ENCODE measurements at places on chromosomes 2 and 18. TPM values are rescaled to one million over a fixed set of nuclear protein-coding genes. Genes with fewer than 3 reads are reported as not detected.

- DNase-seq: no peak
Observed at GRCh38 chr18:36833120-36833519, 4.2 kb downstream of the KIAA1328 start.

DNA sequence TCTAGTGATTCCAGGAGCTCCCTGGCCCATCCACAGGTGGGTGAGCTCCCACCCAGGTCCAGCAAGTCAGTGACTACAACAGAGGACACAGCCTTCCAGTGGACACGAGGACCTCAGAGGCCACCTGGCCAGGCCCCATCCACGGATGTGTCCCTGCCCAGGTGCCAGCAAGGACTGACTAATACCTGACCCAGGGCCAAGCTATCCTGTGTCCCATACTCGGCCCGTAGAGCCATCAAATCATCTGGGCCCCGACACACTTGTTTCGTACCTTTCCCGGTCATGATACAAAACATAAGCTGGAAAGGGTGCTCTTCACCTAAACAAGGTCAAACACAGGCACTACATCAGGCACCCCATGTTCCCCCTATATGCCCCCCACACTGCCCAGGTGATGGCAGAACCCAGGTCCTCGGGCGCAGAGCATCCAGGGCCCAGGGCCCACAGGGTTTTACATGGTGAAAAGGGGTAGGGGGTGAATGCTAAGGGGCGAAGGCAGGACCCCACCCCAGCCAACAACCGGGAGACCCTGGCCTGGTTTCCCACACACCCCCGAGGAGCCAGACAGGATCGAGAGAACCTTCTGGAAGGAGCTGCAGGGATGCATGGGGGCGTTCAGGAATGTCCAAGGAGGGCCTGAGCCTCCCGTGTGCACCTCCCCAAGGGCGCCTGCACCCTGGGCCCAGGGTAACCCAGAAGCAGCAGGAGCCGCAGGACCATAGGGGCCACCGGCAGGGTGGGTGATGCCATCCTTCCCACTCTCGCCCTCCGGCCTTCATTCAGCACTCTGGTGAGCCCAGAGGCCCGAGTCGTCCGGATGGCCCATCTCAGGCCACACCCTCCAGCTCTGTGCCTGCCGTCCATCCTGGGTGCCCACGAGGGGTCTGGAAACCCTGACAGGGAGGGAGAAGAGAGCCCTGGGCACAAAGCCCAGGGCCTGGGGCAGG lies 94.3 kb downstream of the HDAC4 start:
- DNase-seq: no peak

- no peak for DNase-seq
Observed at GRCh38 chr2:33457556-33458247, 18.7 kb upstream of the RASGRP3 start.

- DNase-seq: no peak
Observed at GRCh38 chr2:238994876-238995275, 147.0 kb downstream of the TWIST2 start.

IL36G gene
- not detected for total RNA-seq

CNNM4 gene
- total RNA-seq: 7.2 TPM

GRCh38 chr2:37721201-37721560 lies 49.7 kb upstream of the CDC42EP3 start:
- no peak for DNase-seq

DNA sequence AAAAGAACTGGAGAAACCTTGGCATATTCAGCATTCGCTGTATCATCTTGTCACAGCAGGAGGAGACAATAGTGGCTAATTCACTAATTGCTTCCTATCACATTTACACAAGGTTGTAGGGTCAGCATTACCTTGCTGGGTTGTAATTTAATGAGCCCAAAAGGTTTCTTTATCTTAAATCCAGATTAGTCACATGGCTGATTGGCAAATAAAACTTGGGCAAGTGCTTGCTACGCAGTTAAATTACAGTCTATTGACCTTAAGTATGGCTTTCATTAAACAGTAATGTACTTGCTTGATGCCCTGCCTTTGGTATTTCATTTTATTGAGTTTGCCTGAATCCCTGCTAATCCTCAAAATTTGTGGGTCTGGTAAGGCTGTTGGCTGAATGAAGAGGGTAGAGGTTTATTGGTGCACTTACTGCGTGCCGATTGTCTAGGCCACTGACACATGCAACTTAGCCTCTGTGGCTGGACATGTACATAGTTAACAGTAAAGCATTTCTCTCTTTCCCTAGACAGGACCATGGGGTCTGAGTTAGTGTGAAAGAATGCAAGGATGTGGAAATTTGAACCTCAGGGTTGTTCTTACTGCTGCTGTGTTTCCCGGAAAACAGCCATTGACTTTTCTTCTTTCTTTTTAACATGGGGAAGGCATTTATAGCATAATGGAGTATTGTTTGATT lies 34.3 kb downstream of the FMNL2 start:
- no peak for DNase-seq

DNA sequence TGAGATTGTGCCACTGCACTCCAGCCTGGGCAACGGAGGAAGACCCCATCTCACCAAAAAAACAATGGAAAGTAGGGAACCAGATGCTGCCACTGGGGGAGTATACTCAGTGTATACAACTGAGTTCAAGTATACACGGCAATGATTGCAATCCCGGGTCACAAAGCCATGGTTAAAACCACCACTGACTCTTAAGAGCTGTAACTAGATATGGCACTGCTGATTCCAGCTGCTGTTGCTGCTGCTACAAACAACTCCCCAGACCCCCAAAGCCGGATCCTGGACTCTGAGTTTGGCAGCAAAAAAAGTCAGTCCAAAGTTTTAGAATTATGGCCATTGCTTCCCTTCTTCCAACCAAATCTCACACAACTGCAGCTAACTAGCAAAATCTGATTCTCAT lies 43.7 kb upstream of the COX7A2L start:
- DNase-seq: no peak

Data from CD8-positive, alpha-beta memory T cell (primary cell).